ENCODE measurements at places on chromosomes 16 and 17.

DNA sequence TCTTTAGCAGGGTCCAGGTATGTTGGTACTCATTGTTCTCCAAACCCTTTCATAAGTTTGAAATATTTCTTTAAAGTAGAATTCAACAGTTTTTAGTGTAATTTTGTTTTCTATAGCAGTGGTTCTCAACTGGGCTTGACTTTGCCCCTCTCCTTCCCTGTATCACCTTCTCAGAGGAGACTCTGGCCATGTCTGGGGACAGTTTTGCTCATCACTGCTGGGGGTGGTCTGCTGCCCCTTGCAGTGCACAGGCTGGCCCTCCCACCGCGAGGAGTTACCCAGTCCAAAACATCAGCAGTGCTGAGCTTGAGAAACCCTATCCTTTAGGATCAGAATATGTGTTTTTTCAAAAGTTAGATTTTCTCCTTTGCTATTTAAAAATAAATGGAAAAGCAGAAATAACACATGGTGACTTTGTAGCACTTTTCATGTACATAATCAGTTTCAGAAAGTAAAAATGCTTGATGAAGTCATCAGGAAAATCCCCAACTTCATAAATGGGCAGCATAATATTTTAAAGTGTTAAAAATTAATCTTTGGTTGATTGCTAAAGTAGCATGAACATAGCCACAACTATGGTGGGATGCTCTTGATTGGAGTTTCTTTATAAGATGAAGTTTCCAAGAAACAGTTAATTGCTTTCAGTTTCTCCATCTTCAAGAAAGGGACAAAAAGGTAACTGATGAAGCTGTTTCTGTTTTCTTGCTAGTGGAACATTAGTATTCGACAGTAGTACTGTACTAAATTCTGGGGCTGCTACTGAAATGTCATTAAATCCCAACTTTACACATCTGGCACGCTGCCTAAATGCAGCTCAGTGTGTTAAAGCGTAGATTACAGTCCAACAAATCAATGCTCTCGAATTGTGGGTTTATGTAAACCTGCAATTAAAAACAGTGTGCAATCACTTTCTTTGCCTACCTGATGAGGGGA is 70.3 kb downstream of the NETO2 start:
- no peak for DNase-seq

GRCh38 chr16:65717846-65718245 is 596.0 kb upstream of the CDH11 start:
- no peak for DNase-seq

- no peak for DNase-seq
Observed at GRCh38 chr16:4140652-4141051, 24.4 kb upstream of the ADCY9 start.

- no peak for DNase-seq
Observed at GRCh38 chr17:43338886-43339516, 59.8 kb upstream of the ARL4D start.

DNA sequence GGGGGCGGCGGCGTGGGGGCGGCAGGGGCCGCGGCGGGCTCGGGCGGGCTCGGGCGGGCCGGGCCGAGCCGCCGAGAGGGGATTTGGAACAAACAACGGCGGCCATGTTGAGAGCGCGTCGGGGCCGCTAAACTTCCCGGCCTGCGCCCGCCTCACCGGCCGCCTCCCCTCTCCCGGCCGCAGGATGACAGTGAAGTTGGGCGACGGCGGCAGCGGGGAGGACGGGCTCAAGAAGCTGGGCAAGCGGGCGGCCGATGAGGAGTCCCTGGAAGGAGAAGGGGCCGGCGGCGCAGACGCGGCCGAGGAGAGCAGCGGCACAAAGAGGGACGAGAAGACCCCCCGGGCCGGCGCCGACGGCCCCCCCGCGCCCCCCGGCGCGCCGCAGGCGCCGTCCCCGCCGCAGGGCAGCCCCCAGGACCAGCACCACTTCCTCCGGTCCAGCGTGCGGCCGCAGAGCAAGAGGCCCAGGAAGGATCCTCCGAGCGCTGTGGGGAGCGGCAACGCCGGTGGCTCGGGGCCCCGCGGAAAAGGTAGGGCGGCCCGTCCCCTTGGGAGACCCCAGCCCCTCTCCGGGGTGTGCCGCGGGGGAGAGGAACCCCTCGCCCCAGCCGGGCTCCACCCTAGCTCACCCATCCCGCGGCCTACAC is 2.4 kb downstream of the CRAMP1 start:
- DNase-seq = no peak
